ENCODE measurements at places on chromosomes 6 and 20.

- no peaks in the 10 kb centered on the region for H3K27me3 ChIP-seq
- H3K27ac ChIP-seq: no peak overlapping the region
- H3K4me3 ChIP-seq: no peak overlapping the region
- no peaks in the 10 kb centered on the region for H3K4me1 ChIP-seq
- DNase-seq: no peak
- no peaks in the 10 kb centered on the region for H3K36me3 ChIP-seq
Observed at GRCh38 chr6:110596354-110596753, 119.9 kb upstream of the SLC22A16 start.

DNA sequence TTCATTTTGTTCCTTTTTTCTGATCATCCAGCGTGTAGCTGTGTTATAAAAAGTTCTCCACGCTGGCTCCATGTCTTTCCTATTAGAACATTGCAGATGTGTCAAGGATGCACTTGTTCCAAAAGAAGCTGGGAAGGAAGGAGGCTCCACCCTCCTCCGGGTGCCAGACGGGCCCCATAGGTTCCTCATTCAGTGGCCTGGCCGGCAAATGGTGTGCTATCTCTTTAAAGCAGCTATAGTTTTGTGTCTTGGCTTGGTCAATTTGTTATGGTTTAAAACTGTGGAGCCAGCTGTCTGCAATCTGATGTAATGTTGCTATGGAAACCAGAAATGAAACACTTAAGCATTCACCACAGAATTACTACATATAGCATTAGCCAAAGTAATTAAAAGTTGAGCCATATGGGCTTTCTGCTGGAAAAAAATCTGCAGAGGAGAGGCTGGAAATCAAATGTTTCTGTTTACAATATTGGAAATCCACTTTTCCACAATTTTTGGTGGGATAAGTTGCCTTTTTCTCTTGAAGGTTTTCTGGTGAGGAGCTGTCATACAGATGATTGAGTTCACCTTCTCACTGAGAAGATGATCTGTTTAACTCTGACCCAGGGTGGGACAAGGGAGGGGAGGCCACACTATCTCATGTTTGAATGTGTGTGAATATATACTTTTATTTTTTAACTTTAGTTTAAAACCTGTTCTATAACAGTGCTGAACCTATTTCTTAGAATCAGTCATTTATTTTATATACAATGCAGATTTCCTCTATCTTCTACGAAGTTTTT is 167.4 kb downstream of the SASH1 start:
- DNase-seq: no peak
- H3K27ac ChIP-seq: no peak overlapping the region
- no peaks in the 10 kb centered on the region for H3K27me3 ChIP-seq

- 0 out of 2 replicates have a peak overlapping the region, but pooled peaks have one; percentile 34 for H3K27ac ChIP-seq
- no peak for DNase-seq
- no peaks in the 10 kb centered on the region for H3K36me3 ChIP-seq
- H3K4me1 ChIP-seq: peaks cover 7% of the 10 kb centered on the region
- no peak overlapping the region for H3K4me3 ChIP-seq
- no peaks in the 10 kb centered on the region for H3K27me3 ChIP-seq
Observed at GRCh38 chr6:116409756-116410155, 39.0 kb downstream of the DSE start.

DNA sequence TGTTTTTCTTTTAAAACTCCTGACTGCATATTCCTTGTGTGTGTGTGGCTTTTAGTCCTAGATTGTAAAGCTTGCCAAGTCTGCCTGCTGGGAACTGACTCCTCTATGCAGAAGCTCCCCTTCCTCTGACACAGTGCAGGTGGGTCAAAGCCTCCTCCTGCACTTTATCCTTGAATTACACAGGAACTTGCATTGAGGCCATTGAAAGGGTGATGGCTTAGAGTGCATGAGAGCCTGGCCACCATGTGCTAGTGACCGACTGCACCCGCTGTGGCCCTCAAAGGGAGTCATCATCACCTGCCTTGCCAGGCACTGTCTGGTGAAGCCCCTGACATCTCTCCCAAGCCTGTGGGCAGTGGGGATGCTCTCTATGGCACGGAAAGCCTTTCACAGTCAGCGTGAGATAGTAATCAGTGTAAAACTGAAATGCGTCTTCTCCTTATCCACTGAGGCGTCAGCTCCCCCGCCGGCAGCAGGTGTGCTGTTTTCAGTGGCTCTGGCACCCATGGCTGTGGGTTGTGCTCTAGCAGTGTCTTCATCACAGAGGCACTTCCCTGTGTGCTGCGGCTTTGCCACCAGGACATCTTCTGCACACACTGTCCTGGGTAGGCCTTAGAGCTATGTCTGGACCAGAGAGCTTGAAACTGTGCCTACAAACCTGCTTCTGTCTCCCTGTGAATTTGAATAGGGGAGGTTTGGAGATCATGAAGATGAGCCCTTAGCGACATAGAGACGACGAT is 87.9 kb downstream of the THBS2 start:
- no peaks in the 10 kb centered on the region for H3K4me1 ChIP-seq
- H3K27me3 ChIP-seq: no peaks in the 10 kb centered on the region
- no peak overlapping the region for H3K4me3 ChIP-seq

- no peak overlapping the region for H3K4me3 ChIP-seq
- H3K36me3 ChIP-seq: no peaks in the 10 kb centered on the region
- H3K27me3 ChIP-seq: no peaks in the 10 kb centered on the region
- no peaks in the 10 kb centered on the region for H3K4me1 ChIP-seq
- DNase-seq: no peak
Observed at GRCh38 chr6:85186546-85187175, 263.2 kb upstream of the NT5E start.

GRCh38 chr20:47680804-47681529 is 104.3 kb downstream of the SULF2 start:
- H3K27ac ChIP-seq: no peak overlapping the region
- peaks cover 2% of the 10 kb centered on the region for H3K4me1 ChIP-seq
- no peaks in the 10 kb centered on the region for H3K27me3 ChIP-seq
- no peaks in the 10 kb centered on the region for H3K36me3 ChIP-seq
- H3K4me3 ChIP-seq: no peak overlapping the region
- DNase-seq: no peak

DNA sequence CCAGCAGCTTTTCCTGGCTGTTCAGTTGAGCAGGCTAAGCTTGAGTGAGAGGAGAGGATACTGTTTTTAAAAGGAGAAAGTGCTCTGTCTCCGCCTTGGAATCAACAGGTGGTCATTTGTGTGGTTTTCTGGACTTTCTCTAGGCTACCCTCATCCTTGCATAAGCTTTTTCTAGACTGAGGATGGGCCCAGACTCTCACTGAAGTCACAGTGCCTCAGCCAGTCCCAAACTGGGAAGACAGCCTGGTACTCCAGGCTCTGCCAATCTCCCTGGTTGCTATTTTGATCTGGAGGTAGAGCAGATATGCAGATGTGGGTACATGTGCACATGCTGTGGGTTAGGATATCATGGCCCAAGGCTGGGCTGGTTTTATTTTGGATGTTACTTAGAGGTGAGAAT is 7.0 kb downstream of the SCUBE3 start:
- no peak overlapping the region for H3K27ac ChIP-seq
- H3K27me3 ChIP-seq: no peaks in the 10 kb centered on the region
- no peaks in the 10 kb centered on the region for H3K36me3 ChIP-seq
- no peak for DNase-seq
- H3K4me3 ChIP-seq: no peak overlapping the region

- H3K27me3 ChIP-seq: no peaks in the 10 kb centered on the region
- no peak for DNase-seq
- H3K27ac ChIP-seq: no peak overlapping the region
- H3K4me1 ChIP-seq: no peaks in the 10 kb centered on the region
Observed at GRCh38 chr6:135525594-135525993, 28.1 kb upstream of the AHI1 start.

- no peaks in the 10 kb centered on the region for H3K27me3 ChIP-seq
- no peak overlapping the region for H3K4me3 ChIP-seq
- H3K27ac ChIP-seq: no peak overlapping the region
- H3K36me3 ChIP-seq: no peaks in the 10 kb centered on the region
- no peaks in the 10 kb centered on the region for H3K4me1 ChIP-seq
Observed at GRCh38 chr6:816510-817084, 123.7 kb upstream of the EXOC2 start.

DNA sequence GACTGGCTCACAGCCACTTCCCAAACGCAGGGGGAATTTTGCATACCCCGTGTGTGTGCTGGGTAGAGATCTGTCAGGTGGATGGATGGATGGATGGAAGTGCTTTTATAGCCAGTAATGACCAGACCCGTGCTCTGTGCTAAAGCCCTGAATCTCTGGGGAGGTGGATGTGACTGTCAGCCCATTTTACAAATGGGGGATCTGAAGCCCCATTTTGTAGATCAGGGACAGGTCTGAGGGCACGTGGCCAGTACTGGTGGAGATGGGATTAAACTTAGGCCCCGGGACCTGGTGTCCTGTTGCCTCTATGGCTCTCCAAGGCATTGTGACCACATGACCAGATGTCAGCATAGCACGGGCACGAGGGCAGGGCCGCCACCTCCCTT is 38.2 kb upstream of the ZBP1 start:
- no peak overlapping the region for H3K27ac ChIP-seq
- DNase-seq: no peak

- H3K27ac ChIP-seq: no peak overlapping the region
- no peaks in the 10 kb centered on the region for H3K4me1 ChIP-seq
- H3K36me3 ChIP-seq: no peaks in the 10 kb centered on the region
- no peak overlapping the region for H3K4me3 ChIP-seq
Observed at GRCh38 chr6:115241373-115241772, 819.3 kb downstream of the FRK start.

- H3K4me1 ChIP-seq: peaks cover 4% of the 10 kb centered on the region
- no peak overlapping the region for H3K27ac ChIP-seq
- no peak overlapping the region for H3K4me3 ChIP-seq
- no peaks in the 10 kb centered on the region for H3K36me3 ChIP-seq
- no peaks in the 10 kb centered on the region for H3K27me3 ChIP-seq
- no peak for DNase-seq
Observed at GRCh38 chr6:167341665-167342655, 17.1 kb downstream of the TTLL2 start.

DNA sequence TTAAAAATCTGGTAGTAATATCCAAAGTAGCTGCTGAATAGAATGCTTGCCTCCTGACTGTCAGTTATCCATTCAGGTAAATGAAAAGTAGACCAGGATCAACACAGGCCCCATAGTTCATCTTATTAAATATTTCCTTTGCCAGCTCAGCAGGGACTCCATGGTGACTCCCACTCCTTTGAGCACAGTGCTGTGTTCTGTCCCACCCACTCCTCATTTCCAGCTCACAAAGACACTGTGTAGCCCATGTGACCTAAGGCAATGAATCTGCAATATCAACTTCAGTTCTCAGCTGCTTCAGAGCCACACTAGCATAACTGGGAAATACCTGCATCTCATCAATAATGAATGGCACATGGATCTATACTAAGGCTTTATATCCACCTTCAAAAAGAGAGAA is 189.5 kb upstream of the MANEA start:
- no peaks in the 10 kb centered on the region for H3K27me3 ChIP-seq
- no peak for DNase-seq
- no peak overlapping the region for H3K27ac ChIP-seq
